Brain (organoid and tissue), 16 donors: ENCODE measurements at places on chromosomes 3 and 15. TPM values are rescaled to one million over a fixed set of nuclear protein-coding genes. Genes with fewer than 3 reads are reported as not detected.

The NRROS gene
- polyA plus RNA-seq, result 1.4 TPM

The TRIM42 gene
- not detected for polyA plus RNA-seq

The GOLGA6L7 gene
- polyA plus RNA-seq, result not detected

The CCNDBP1 gene
- polyA plus RNA-seq, result 42.1 TPM

The RPP25 gene
- polyA plus RNA-seq, result 9.4 TPM

The MYO5C gene
- polyA plus RNA-seq, result 1.1 TPM

The EXD1 gene
- 0.10 TPM for polyA plus RNA-seq

The CHRD gene
- 3.9 TPM for polyA plus RNA-seq

The TCF12 gene
- 94.9 TPM for polyA plus RNA-seq

The CCR4 gene
- polyA plus RNA-seq, result not detected

The DZIP3 gene
- 8.4 TPM for polyA plus RNA-seq

The ROPN1 gene
- not detected for polyA plus RNA-seq

The AZI2 gene
- polyA plus RNA-seq, result 11.0 TPM

The GOLGA6A gene
- not detected for polyA plus RNA-seq

The DUOX1 gene
- polyA plus RNA-seq, result 1.3 TPM

The CGNL1 gene
- 9.1 TPM for polyA plus RNA-seq

The SMCO1 gene
- polyA plus RNA-seq, result not detected

The ZBED2 gene
- not detected for polyA plus RNA-seq

The GRM2 gene
- 10.5 TPM for polyA plus RNA-seq

The SH2D7 gene
- polyA plus RNA-seq, result not detected

The CD47 gene
- polyA plus RNA-seq, result 30.5 TPM

The TMEM207 gene
- not detected for polyA plus RNA-seq

The CHRM5 gene
- 4.4 TPM for polyA plus RNA-seq

The TMEM212 gene
- not detected for polyA plus RNA-seq

The ERC2 gene
- polyA plus RNA-seq, result 4.3 TPM

The C3orf85 gene
- not detected for polyA plus RNA-seq

The ITGB5 gene
- polyA plus RNA-seq, result 18.8 TPM

The CCR3 gene
- polyA plus RNA-seq, result not detected

The ARHGAP31 gene
- polyA plus RNA-seq, result 3.9 TPM

The TLR9 gene
- 0.19 TPM for polyA plus RNA-seq

The C3orf22 gene
- polyA plus RNA-seq, result not detected

The TMEM108 gene
- 95.9 TPM for polyA plus RNA-seq

The CPN2 gene
- polyA plus RNA-seq, result not detected

The TMEM40 gene
- not detected for polyA plus RNA-seq

The SHC4 gene
- 0.78 TPM for polyA plus RNA-seq

The MAGEF1 gene
- polyA plus RNA-seq, result 98.8 TPM

The ZNF662 gene
- 1.4 TPM for polyA plus RNA-seq

The GNAT1 gene
- 0.59 TPM for polyA plus RNA-seq
